ENCODE measurements at places on chromosomes 12 and 14.

DNA sequence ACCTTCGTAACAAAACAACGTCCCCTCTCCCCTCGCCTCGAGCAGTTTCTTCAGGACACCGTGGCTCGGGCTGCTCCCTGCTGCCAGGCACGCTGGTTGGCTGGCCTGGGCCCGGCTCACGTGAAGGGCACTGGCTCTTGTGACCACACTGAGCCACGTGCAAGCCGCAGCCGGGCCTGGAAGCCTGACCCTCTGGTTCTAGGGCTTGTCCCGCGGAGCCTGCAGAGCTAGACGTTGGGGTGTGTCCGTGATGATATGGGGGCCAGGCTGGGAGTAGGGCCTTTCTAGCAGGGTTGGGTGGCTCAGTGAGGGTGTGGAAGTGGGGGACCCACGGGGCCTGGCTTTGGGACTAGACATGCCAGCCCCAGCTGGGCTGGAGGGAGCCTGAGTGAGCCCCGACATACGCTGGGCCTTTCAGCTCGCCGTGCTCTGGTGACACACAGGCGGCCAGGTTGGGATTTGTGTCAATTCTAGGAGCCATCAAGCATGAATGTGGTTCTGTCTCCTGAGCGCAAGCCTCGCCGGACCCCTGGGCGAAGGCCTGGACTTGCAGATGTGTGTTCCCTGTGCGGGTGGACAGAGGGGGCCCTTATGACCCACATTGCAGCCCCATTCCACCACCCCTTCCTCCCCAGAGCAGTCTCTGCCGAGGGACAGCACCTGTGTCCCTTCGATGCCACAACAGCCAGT, 13.6 kb upstream of the AMN start:
- DNase-seq = no peak

DNA sequence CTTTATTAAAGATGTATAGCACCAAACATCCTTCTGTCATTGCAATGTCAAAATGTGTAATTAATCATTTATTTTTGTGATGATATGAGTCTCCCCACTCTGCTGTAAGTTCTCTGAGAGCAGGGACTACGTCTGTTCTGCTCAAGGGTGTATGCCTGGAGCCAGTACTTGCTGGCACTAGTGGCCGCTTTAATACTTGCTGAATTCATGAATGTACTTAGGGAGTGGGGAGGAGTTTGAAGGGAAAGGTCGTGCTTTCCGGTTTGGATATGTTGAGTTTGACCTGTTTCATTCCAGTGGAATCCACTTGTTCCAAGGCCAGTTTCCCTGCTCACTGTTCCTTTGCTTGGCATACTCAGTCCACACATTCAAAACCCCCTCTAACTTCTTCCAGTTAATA, 1.9 kb upstream of the DCAF5 start:
- no peak for DNase-seq

- DNase-seq = no peak
These were observed 377.8 kb upstream of the TMEM132C start for GRCh38 chr12:127888943-127889719.

- no peak for DNase-seq
These were observed 216.7 kb upstream of the SFSWAP start for GRCh38 chr12:131494216-131494615.

- DNase-seq = peak; percentile 91
These were observed 42.7 kb downstream of the TMBIM6 start for GRCh38 chr12:49783917-49784676.
